Activated T-helper 2 cell treated with anti-CD3 and anti-CD28 coated beads, Interferon-gamma antibody, Interleukin-2, Interleukin-4, amounts not matched to agents 10 μg/mL and 5 μg/mL and 100 μg/mL, durations not matched to agents 14 hours and 24 hours and 36 hours (primary cell): ENCODE measurements at places on chromosomes 4 and X. TPM values are rescaled to one million over a fixed set of nuclear protein-coding genes. Genes with fewer than 3 reads are reported as not detected.

The CCDC120 gene
- 4.6 and 6.6 TPM in 2 replicates for total RNA-seq

The IBSP gene
- total RNA-seq: not detected in 2 replicates

The CFAP97 gene
- 44.1 and 46.9 TPM in 2 replicates for total RNA-seq

The SH3TC1 gene
- total RNA-seq: 14.2 and 14.8 TPM in 2 replicates

The REST gene
- 44.5 and 47.7 TPM in 2 replicates for total RNA-seq

The BTK gene
- 0.11 and 0.25 TPM in 2 replicates for total RNA-seq

- DNase-seq: no peak
- no peak overlapping the region for H3K4me3 ChIP-seq
- H3K27ac ChIP-seq: no peak overlapping the region
Observed at GRCh38 chr4:38430841-38431240, 233.2 kb upstream of the KLF3 start.

- no peak overlapping the region for H3K27ac ChIP-seq
- no peak for DNase-seq
- no peak overlapping the region for H3K4me3 ChIP-seq
- no peaks in the 10 kb centered on the region for H3K36me3 ChIP-seq
Observed at GRCh38 chr4:111492496-111492895, 652.8 kb upstream of the FAM241A start.

GRCh38 chrX:109537324-109537665 lies 651 bp downstream of the NXT2 start:
- peaks cover 11% of the 10 kb centered on the region for H3K4me1 ChIP-seq
- H3K36me3 ChIP-seq: no peaks in the 10 kb centered on the region
- no peak for DNase-seq
- peak overlapping the region; percentile 99 for H3K27ac ChIP-seq

- no peak overlapping the region for H3K4me3 ChIP-seq
- no peaks in the 10 kb centered on the region for H3K4me1 ChIP-seq
- H3K27ac ChIP-seq: no peak overlapping the region
- H3K27me3 ChIP-seq: no peaks in the 10 kb centered on the region
- no peak for DNase-seq
Observed at GRCh38 chr4:86055898-86056297, 304.0 kb downstream of the MAPK10 start.

DNA sequence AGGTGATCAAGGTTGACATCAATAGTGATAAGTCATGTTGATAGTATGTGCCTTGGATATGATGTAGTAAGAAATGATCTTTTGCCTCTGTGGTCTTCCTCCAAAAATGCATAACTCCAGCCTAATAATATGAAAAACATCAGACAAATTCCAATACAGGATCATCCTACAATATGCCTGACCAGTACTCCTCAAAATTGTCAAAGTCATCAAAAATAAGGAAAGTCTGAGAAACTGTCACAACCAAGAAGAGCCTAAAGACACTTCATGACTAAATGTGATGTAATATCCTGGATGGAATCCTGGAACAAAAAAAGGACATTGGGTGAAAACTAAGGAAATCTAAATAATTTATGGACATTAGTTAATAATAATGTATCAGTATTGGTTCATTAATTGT lies 50.3 kb upstream of the LCORL start:
- DNase-seq: no peak
- peaks cover 12% of the 10 kb centered on the region for H3K27me3 ChIP-seq
- peaks cover 2% of the 10 kb centered on the region for H3K4me1 ChIP-seq

- peaks cover 7% of the 10 kb centered on the region for H3K36me3 ChIP-seq
- no peak overlapping the region for H3K4me3 ChIP-seq
- H3K4me1 ChIP-seq: peaks cover 3% of the 10 kb centered on the region
- H3K27ac ChIP-seq: no peak overlapping the region
- DNase-seq: no peak
Observed at GRCh38 chrX:9171841-9172463, 138.0 kb upstream of the FAM9B start.

DNA sequence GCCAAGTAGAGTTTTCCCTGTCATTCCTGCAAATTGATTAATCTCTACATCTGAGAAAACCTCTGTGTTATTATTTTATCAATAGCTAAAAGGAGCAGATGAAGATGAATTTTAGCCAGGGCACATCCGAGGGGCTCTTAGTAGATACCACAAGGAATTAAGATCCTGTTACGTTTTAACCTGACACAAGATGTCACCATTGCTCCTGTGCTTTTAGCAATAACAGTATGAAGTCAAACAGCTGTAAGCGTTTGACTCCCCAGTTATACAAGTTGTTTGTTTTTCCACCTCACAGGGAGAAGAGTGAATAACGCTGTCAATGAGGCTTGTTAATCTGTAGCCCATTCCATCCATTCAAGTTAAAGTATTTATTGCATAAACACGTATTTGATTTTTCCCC lies 76.0 kb upstream of the AP1S2 start:
- no peaks in the 10 kb centered on the region for H3K4me1 ChIP-seq
- no peaks in the 10 kb centered on the region for H3K36me3 ChIP-seq
- DNase-seq: no peak
- no peak overlapping the region for H3K4me3 ChIP-seq

DNA sequence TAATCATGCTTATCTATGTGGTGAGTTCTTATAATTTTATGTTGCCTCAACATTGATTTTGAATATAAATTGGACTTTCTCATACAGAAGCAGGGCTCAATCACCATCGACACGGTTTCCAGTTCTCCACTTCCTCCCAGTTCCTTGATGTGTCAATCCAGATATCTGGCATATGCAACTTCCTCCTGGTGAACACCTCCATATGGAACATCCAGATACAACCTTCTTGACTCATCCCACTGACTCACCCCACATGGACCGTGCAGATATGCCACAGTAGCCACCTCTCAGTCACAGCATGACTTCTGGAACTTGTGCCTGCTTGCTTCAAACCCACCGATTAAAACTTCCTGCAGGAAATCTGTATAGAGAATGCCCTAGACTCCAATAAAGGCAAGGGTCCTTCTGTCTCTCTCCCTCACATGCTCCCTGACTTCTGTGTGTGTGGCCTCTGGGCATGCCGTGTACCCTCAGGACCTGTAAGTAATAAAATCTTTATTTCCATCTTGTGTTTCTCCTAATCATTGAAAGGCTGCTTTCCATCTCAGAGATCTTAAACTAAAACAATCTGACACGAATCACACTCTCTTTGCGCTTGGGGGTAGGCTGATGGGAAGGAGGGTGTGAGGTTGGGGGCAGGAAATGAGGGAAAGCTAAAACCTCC lies 67.0 kb downstream of the HTRA3 start:
- H3K4me1 ChIP-seq: no peaks in the 10 kb centered on the region
- H3K36me3 ChIP-seq: no peaks in the 10 kb centered on the region
- H3K27me3 ChIP-seq: no peaks in the 10 kb centered on the region
- H3K4me3 ChIP-seq: no peak overlapping the region
- no peak overlapping the region for H3K27ac ChIP-seq

- H3K4me3 ChIP-seq: no peak overlapping the region
- no peaks in the 10 kb centered on the region for H3K4me1 ChIP-seq
- H3K36me3 ChIP-seq: no peaks in the 10 kb centered on the region
- H3K27me3 ChIP-seq: no peaks in the 10 kb centered on the region
- DNase-seq: no peak
Observed at GRCh38 chr4:71497078-71497477, 158.3 kb downstream of the SLC4A4 start.

DNA sequence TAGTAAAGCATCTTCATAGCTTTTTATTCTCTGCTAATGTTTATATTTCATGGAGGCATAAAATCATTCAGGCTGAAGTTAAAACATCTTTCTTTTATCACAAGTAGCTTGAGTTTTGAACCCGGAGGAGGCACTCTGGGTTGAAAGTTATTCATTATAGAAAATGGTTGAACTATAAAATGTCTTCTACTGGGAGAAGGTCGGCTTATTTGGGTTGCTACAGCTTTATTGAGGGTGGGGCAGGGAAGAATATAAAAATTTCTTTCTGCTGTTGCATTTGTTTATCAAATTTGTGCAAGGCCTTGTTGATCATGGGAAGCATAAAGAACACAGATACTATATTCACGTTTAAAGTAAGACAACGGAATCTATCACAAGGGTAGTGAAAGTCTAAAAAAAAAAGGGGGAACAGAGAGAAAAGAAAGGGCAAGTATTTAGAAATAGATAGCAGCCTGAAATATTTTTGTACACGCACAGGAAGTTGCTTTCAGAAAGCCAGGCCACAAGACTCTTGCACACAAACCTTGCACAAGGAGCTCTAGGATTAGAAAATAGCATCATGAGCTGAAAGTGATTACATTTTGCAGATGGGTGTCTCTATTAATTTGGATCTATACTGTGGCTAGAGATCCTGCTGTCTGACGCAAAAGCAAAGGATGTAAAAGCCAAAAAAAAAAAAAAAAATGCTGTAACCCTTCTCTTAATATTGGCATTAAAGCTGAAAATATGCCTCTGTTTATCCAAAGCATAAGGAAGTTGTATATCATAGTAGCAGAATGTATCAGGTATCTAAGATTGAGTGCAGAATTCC lies 37.2 kb upstream of the FAM9C start:
- peaks cover 68% of the 10 kb centered on the region for H3K4me1 ChIP-seq
- H3K4me3 ChIP-seq: peak overlapping the region; percentile 57
- H3K27me3 ChIP-seq: no peaks in the 10 kb centered on the region
- no peaks in the 10 kb centered on the region for H3K36me3 ChIP-seq
- peak overlapping the region; percentile 96 for H3K27ac ChIP-seq
- DNase-seq: no peak

DNA sequence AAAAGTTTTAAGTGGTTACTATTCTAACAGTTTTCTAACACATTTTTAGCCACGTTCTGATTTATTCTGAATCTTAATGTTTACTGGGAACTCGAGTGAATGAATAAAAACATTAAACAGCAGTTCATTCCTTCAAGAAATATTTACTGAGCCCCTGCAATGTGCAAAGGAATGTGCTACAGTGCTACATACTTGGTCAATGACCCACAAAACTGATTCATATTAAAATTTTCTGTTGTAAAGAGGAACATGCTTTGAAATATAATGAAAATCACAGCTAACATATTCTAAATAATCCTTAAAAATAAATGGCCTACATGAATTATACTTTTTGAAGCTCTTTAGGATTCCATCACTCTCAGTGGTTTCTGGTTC lies 78.7 kb downstream of the ARAP2 start:
- no peak overlapping the region for H3K27ac ChIP-seq
- peaks cover 70% of the 10 kb centered on the region for H3K36me3 ChIP-seq
- H3K27me3 ChIP-seq: no peaks in the 10 kb centered on the region
- DNase-seq: no peak

DNA sequence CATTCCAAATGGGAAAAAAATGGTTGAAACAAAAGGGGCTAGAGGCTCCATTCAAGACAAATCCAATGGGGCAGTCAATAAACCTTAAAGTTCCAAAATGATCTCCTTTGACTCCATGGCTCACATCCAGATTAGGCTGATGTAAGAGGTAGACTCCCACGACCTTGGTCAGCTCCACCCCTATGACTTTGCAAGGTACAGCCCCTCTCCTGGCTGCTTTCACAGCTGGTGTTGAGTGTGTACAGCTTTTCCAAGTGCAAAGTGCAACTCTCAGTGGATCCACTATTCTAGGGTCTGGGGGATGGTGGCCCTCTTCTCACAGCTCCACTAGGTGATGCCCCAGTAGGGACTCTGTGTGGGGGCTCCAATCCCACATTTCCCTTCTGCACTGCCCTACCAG lies 21.5 kb downstream of the SULT1B1 start:
- H3K4me3 ChIP-seq: no peak overlapping the region
- H3K27me3 ChIP-seq: no peaks in the 10 kb centered on the region
- DNase-seq: no peak
- H3K4me1 ChIP-seq: no peaks in the 10 kb centered on the region
- H3K36me3 ChIP-seq: no peaks in the 10 kb centered on the region

DNA sequence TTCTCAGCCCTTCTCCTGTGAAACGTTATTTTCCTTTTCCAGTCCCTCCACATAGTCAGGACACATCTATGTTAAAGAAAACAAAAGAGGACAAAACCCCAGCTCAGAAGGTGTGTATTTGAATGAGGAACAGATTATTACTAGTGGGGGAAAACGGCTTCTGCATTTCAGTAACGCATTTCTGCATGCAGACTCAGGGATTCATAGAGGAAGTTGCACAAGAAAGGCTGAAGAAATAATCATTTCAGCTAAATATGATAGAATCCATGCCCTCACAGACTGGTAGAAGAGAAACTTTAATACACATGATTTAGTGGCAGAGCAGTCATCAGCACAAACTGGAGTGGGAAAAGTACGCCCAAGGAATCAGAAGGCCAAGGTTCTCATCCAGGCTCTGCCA lies 270.8 kb upstream of the FGF13 start:
- H3K36me3 ChIP-seq: no peaks in the 10 kb centered on the region
- no peak overlapping the region for H3K27ac ChIP-seq
- no peaks in the 10 kb centered on the region for H3K4me1 ChIP-seq
- no peak overlapping the region for H3K4me3 ChIP-seq
- DNase-seq: no peak

GRCh38 chrX:4091046-4091760 lies 377.8 kb upstream of the PRKX start:
- H3K4me3 ChIP-seq: no peak overlapping the region
- no peaks in the 10 kb centered on the region for H3K36me3 ChIP-seq
- DNase-seq: no peak
- H3K27me3 ChIP-seq: no peaks in the 10 kb centered on the region
- H3K27ac ChIP-seq: no peak overlapping the region

DNA sequence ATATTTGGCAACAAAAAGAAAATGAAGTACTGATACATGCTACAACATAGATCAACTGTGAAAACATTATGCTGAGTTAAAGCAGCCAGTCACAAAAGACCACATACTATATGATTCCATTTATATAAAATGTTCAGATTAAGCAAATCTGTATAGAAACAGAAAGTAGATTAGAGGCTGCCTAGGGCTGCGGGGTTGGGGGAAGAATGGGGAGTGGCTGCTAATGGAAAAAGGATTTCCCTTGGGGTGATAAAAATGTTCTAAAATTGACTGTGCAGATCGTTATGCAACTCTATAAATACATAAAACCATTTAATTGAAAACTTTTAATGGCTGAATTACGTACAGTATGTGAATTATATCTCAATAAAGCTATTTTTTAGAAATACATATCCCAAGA lies 46.8 kb downstream of the NEK1 start:
- no peak for DNase-seq
- H3K4me3 ChIP-seq: no peak overlapping the region
- H3K4me1 ChIP-seq: peaks cover 4% of the 10 kb centered on the region

- no peak overlapping the region for H3K27ac ChIP-seq
- no peak for DNase-seq
- no peaks in the 10 kb centered on the region for H3K36me3 ChIP-seq
- no peaks in the 10 kb centered on the region for H3K4me1 ChIP-seq
- peaks cover 9% of the 10 kb centered on the region for H3K27me3 ChIP-seq
- no peak overlapping the region for H3K4me3 ChIP-seq
Observed at GRCh38 chrX:129646566-129647417, 8.0 kb downstream of the APLN start.

DNA sequence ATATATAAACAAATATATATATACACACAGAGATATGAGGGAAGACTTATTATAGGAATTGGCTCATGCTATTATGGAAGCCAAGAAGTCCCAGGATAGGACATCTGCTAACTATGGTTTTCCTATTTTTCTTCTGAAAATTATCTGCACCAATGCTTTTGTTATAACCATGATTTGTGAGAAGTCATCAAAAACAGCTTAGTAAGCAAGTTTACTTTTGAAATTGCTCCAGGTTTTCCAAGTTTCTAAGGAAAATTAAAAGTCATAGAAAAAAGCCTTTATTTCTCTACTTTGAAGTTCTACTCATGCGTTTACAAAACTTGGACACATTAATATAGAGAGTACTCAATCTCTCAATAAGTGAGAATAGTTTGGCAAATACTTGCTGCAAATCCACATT lies 213.1 kb downstream of the TRAM1L1 start:
- H3K27ac ChIP-seq: no peak overlapping the region
- no peak for DNase-seq
- H3K36me3 ChIP-seq: no peaks in the 10 kb centered on the region
- H3K27me3 ChIP-seq: no peaks in the 10 kb centered on the region
- H3K4me3 ChIP-seq: no peak overlapping the region

GRCh38 chr4:152063621-152064240 lies 302.9 kb upstream of the GATB start:
- peaks cover 9% of the 10 kb centered on the region for H3K27me3 ChIP-seq
- DNase-seq: peak; percentile 45
- no peak overlapping the region for H3K27ac ChIP-seq
- H3K36me3 ChIP-seq: no peaks in the 10 kb centered on the region
- H3K4me1 ChIP-seq: peaks cover 23% of the 10 kb centered on the region
- no peak overlapping the region for H3K4me3 ChIP-seq
